ENCODE measurements at places on chromosomes 7 and 10.

DNA sequence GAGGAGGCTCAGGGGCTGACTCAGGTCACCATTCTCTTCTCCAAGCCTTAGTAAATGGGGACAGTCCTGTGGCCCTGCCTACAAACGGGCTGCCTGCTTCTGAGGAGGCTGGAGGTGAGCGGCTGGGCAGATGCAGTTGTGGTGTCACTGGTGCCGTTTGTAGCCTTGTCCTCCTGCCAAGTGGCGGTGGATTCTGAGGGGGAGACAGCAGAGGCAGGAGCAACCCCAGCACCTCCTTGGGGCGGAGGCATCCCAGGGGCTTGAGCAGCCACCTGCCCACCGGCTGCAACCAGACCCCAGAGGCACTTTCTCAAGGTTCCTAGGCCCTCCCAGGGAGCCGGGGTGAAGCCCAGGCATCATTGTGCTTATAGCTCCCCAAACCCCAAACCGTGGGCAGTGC lies 112.5 kb downstream of the ZMIZ1 start:
- no peak for DNase-seq

- DNase-seq: no peak
Measured at GRCh38 chr7:121797657-121798452, 75.1 kb upstream of the PTPRZ1 start.

- DNase-seq: no peak
Measured at GRCh38 chr10:21427804-21428481, 97.5 kb downstream of the SKIDA1 start.

DNA sequence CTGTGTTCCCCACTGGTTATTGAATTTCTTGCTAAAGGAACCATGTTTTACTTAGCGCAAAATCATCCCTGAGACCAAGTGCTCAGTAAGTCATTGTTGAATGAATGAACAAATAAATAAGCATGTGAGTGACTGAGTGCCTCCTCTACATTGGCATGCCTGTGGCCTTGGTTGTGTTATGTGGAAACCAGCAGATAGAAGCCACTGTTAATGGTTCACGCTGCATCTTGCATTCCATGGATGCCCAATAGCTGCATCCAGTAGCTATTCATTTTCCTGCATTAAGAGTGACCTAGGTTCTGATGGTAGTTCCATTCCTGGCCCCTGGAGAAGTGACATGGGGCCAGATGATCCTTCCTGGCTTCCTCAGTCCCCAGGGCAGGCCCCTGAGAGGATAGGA lies 113.3 kb upstream of the BMPER start:
- no peak for DNase-seq

DNA sequence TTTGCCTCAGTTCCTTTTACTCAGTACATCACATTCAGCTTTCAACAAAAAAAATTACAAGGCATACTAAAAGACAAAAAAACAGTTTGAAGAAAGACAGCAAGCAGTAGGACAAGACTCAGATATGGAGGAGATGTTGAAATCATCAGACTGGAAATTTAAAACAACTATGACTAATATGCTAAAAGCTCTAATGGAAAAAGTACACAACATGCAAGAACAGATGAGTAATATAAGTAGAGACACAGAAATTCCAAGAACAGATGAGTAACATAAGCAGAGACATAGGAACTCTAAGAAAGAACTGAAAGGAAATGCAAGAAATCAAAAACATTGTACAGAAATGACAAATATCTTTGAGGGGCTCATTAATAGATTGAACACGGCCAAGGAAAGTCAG lies 402.6 kb downstream of the NEBL start:
- no peak for DNase-seq

- DNase-seq: no peak
Measured at GRCh38 chr10:98168766-98169165, 34.3 kb downstream of the R3HCC1L start.

DNA sequence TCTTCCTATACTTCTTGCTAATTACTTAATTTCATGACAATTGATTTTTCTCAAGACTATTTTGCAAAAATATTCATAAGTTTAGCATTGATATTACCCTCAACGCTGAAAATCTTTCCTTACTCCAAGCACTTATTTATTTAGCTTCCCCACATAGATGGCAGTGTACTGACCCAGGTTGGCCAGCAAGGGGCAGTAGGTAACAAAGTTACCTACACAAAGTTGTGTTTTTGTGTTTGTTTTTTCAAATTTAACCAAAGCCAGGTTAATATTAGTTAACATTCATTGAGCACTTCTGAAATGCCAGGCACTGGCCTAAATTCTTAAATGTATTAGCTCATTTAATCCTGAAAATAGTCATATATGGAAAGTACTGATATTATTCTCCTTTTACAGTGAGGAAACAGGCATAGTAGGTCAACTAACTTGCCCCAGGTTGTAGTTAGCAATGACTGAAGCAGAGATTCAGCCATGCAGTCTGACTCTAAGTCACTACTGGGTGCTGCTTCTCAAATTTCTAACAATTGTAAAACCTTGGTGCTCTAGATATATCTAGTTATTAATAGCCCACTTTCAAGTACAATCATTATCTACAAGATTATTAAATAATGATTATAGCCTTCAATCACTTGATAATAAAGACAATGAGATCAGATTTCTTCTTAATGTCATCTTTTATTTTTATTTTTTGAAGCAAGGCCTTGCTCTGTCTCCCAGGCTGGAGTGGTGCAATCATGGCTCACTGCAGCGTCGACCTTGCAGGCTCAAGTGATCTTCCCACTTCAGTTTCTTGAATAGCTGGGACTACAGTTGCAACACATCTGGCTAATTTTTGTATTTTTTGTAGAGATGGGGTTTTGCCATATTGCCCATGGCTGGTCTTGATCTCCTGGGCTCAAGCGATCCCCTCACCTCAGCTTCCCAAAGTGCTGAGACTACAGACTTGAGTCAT lies 5.8 kb upstream of the GGCT start:
- DNase-seq: no peak

DNA sequence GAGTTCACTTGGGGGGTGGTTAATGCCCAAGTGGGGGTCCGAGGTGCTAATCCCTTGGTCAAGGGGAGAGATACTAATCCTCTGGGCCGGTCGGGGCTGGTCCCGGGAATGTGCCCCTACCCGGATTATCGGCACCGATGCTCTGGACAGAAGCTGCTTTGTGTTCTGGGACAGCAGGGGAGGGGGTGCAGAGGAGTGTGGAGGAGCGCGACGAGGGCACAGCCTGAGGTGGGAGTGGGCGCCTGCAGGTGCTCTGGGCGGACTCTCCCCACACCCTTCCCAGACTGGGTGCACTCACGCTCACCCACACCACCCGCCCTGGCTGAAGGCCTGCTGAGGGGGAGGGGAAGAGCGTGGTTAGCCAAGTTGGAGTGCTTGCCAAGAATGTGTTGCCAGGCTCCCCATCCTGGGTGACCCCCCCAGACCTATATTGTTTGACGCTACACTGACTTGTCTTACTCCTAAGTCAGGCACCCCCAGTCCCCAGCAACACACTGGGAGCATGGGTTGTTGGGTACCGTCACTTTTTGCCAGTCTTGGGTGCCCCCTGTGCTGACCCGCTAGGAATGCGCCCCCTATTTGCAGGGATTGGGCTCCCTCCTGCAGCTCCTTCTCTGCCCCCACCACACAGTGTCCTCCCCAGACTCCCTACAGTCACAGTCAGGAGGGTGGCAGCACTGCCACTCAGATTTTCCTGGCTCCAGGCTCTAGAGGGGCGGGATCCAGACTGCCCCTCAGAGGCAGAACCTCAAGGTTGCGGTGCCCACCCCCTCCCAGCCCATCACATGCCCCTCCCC lies 1.2 kb downstream of the SLC4A2 start:
- DNase-seq: no peak

GRCh38 chr7:7564323-7564780 lies 2.3 kb upstream of the MIOS start:
- DNase-seq: no peak

DNA sequence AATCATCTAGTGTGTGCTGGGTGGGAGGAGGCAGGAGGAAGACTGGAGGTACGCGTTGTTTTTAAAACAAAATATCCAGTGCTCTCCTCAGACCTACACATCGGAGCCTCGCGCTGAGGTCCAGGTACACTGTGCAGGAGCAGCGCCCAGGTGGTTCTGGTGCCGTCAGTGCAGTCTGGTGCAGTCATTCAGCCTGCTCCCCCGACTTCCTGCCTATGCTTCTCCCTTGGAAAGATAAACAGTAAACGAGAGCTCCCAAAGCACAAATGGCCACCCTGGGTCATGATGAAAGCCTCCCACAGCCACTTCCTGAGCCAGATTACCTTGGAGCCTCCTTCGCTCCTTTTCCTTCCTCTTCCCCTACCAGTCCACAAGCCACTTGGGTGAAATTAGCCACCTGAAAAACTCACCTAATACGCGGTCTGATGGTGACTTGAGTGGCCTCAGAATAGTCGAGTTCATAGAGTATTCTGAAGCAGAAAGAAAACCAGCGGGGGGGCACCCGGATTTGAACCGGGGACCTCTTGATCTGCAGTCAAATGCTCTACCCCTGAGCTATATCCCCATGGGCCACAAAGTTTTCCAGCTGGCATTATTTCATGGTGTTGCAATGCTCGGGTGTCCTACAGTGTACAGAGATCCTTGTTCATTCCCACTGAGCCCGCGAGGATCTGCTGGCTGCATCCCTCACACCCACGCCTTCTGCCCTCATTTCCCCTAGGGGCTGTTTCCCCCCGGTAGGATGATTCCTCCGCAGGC lies 82.5 kb downstream of the ZNF467 start:
- no peak for DNase-seq

- no peak for DNase-seq
Measured at GRCh38 chr7:130853503-130854279, 119.7 kb upstream of the KLF14 start.

DNA sequence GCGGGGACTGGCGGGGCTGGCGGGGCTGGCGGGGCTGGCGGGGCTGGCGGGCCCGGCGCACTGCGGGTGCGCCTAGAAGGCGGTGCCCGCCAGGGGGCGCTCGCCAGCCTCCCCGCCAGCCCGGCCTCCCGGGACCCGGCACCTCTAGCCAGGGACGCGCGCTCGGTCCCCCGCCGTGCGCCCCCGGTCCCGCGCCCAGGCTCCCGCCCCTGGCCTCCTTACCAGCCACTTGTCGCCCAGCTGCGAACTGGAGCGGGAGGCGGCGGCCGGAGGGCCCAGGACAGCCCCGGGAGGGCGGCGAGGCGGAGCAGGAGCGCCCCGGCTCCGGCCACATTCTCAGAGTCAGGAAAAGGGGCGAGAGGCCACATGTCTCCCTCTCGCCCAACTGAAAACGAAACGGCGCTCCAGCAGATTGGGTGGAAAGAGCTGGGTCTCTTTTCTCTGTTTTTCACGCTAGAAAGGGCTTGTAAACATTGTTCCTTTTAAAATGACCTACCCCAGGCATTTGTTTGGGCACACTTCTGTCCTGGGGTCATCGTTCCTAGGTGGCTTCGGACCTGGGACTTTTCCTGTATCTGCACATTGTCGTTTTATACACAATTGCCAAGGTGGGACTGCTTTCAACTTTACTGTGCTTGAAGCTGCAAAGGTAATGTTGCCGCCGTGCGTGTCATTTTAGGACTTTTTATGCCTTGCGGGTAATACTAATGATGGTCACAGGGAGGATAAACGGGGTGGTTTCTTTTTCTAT lies 378 bp upstream of the PRKCQ start:
- DNase-seq: peak; percentile 70

DNA sequence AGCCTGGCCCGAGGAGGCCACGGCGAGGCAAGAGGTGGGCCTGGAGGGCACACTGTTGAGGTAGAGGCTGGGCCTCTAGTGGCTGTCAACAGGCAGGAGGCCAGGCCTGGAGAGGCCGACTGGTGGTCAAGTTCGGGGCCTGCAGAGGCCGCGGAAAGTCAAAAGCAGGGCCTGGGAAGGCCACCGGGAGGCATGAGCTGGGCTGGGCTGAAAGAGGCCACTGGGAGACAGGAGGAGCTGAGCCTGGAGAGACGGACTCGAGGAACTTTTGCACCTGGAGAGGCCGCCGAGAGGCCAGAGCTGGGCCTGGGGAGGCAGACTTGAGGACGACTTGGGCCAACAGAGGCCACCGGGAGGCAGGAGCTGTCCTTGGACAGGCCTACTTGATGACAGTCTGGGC lies 321.2 kb downstream of the ZNF479 start:
- DNase-seq: no peak

All from stimulated activated CD4-positive, alpha-beta T cell treated with anti-CD3 and anti-CD28 coated beads, TNF-alpha, amount 100 ng/mL, for 1 hour (primary cell).